Left lobe of liver (tissue), 2 donors: ENCODE measurements at places on chromosomes 2 and 18. TPM values are rescaled to one million over a fixed set of nuclear protein-coding genes. Genes with fewer than 3 reads are reported as not detected.

DNA sequence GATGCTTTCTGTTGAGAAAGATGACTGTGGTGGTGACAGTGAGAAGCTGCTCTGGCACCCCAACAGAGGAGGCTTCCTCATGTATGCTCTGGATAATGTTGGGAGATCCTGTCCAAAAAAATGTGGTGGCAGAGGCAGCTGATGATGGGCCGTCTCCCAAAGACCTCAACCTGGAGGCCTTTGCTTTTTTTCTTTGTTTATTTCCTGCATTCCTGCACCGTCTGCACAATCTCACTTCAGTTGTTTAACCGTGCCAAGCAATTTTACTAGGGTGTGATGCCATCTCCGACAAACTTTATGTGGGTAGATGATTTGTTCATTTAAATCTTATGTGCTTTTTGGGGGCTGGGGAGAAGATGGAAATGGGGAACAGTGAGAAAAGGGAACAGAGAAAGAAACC, 62.2 kb upstream of the IGFBP5 start:
- no peak for DNase-seq

- DNase-seq: no peak
Measured at GRCh38 chr18:49608366-49609255, 46.8 kb downstream of the LIPG start.

Gene CGREF1
- total RNA-seq: 5.5 TPM

Gene GALNT13
- total RNA-seq: not detected

GRCh38 chr2:46095830-46096229, 201.4 kb upstream of the EPAS1 start:
- DNase-seq: no peak

DNA sequence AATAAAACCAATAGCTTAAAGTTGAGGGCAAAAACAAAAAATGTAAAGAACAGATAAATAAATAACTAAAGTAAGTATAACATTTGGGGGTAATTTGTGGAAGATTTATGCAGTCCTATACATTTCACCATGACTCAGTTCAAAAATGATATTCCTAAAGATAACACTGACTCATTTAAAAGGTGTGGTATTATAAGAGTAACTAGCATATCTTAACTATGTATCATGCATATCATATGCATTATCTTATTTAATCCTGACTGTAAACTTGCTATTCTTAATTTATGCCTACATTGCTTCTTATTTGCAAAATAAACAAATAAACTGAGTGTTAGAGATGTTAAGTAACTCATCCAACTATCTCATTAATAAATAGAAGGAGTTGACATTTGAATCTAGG, 726.5 kb upstream of the PKDCC start:
- no peak for DNase-seq

Gene TMEM163
- total RNA-seq: 0.10 TPM

- no peak for DNase-seq
Measured at GRCh38 chr2:58137221-58137620, 90.6 kb downstream of the VRK2 start.

DNA sequence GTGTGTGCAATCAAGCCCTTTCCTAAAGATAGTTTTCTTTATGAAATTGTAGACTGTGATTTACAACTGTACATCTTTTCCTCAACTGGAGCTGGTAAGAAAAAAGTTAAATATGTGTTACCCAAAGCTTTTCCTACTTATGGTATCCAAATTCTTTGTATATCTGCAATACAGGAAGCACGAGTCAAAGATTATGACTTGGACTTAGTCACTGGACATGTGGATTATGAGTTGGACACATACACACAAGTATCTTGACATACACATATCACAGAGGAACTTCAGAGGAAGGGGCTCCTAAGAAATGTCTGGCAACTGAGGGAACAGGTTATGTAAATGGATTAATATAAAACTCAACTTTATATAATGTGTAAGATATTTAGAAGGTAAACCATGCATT, 35.2 kb downstream of the PRELID3A start:
- no peak for DNase-seq

GRCh38 chr2:241956521-241957110, 87.1 kb downstream of the RTP5 start:
- no peak for DNase-seq

Gene ABHD1
- total RNA-seq: 3.6 TPM

Gene HMSD
- total RNA-seq: 0.23 TPM

DNA sequence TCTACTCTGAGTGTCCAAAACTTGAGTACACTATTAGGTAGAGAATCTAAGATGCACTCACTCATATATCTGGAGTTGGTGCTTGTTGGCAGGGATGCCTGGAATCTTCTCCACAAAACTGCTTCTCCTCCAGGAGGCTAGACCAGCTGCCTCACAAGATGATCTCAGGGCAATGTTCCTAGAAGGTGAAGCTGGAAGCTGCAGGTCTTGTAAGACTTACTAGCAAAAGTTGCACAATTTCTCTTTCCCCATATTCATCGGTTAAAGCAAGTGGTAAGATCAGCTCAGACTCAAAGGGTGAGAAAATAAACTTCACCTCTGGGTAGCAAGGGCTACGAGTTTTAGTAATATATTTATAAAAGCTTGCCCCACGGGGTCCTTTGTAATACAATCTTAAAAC, 454.4 kb upstream of the ACVR2A start:
- no peak for DNase-seq
